Caki2 (cell line): ENCODE measurements at places on chromosomes 7 and 10.

DNA sequence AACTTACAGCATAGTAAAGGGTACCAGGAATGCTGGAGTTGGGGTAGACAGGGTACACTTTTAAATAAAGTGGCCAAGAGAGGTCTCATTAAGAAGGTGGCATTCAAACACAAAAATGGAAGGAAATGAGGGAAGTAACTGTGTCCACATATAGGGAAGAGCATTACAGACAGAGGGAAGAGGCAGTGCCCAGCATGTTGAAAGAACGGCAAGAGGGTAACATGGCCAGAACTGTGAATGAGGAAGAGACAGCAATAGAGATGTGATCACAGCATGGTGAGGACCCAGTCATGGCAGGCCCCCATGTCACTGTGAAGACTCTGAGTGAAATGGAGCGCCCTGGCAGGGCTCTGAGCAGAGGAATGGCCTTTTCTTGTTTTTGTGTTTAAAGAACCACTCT, 35.1 kb upstream of the ZNRF2 start:
- no peak for DNase-seq

GRCh38 chr7:50656141-50656895, 91.1 kb upstream of the DDC start:
- no peak for DNase-seq

- DNase-seq = no peak
Measured at GRCh38 chr10:19668116-19668515, 148.1 kb upstream of the PLXDC2 start.

- no peak for DNase-seq
Measured at GRCh38 chr7:142002179-142002578, 6.5 kb downstream of the MGAM start.
